B cell (primary cell): ENCODE measurements at places on chromosomes 6 and 20.

DNA sequence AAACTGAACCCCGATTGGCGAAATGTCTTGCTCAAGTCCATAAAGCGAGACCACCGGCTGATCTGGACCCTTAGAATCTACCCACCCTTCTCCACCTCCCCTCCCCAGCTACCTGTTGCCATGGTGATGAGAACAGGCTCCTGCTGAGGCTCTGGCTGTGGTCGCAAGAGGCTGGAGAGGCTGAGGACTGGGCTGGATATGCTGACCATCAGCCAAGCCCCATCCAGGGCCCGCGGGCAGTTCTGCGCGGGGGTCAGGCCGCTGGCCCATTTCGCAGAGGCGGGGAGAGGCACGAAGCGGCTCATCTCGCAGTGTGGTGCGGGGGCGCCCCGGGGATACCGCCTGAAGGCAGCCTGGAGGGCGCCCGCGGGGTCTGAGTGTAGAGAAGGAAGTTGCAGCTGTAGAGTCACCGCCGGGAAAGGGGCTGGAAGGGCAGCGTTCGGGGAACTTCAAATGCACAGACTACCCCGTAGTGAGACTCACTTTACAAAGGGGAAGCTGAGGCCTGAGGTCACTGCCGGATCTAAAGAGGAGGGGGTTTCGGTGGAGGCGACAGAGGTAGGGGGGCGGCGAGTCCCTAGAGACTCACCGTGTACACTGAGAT lies 671 bp downstream of the TAPBP start:
- DNase-seq, result no peak

DNA sequence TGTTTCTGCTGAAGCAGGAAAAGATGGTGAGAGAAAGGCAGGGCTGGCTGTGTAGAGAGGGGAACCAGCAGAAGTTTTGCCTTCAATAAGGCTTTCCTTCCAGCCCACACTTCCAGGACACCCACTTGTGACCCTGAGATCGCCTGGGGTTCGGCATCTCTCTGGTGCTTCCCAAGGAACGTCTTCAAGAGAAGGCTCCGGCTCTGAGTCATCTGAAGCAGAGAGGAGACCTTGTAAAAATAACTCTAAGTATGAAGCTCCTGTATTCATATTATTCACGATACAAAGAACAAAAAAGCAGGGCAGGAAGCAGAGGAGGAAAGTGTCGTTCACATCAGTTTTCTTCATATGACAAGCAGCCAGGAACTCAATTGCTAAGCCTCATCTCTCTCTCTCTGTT lies 95.4 kb upstream of the MRPS10 start:
- no peak for DNase-seq

GRCh38 chr6:51090343-51090742 lies 271.7 kb downstream of the TFAP2B start:
- DNase-seq, result no peak

GRCh38 chr20:50034567-50035180 lies 51.9 kb downstream of the SNAI1 start:
- DNase-seq, result no peak
